ENCODE measurements at places on chromosomes 11 and 22.

- DNase-seq = no peak
These were observed 201.3 kb upstream of the BLID start for GRCh38 chr11:122317305-122317704.

DNA sequence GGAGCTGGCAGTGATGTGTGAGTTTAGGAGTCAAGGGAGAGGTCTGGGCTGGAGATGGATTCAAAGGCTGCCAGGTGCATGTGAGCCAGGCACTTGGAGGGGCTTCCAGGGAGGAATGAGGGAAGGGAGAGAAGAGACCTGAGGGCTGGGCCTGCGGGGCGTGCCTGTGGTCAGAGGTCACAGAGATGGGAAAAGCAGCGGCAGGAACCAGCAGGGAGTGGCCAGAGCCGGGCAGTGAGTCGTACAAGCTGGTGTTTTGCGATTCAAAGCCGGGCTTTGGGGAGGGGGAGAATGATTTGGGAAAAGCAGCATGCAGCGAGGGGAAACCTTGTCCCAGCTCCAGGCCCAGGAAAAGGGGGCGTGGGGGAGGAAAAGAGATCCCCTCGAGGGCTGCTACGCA is 96.9 kb upstream of the RTL6 start:
- no peak for DNase-seq

- no peak for DNase-seq
These were observed 331.1 kb upstream of the ARHGAP42 start for GRCh38 chr11:100356035-100356434.

- DNase-seq = no peak
These were observed 133.3 kb upstream of the PARVA start for GRCh38 chr11:12243911-12244550.
